Left lung (tissue), 14 donors: ENCODE measurements at places on chromosomes 7 and 10. TPM values are rescaled to one million over a fixed set of nuclear protein-coding genes. Genes with fewer than 3 reads are reported as not detected.

- no peak for DNase-seq
Measured at GRCh38 chr7:22672846-22673680, 53.9 kb upstream of the IL6 start.

- DNase-seq = no peak
Measured at GRCh38 chr7:30403477-30403876, 75.1 kb downstream of the NOD1 start.

DNA sequence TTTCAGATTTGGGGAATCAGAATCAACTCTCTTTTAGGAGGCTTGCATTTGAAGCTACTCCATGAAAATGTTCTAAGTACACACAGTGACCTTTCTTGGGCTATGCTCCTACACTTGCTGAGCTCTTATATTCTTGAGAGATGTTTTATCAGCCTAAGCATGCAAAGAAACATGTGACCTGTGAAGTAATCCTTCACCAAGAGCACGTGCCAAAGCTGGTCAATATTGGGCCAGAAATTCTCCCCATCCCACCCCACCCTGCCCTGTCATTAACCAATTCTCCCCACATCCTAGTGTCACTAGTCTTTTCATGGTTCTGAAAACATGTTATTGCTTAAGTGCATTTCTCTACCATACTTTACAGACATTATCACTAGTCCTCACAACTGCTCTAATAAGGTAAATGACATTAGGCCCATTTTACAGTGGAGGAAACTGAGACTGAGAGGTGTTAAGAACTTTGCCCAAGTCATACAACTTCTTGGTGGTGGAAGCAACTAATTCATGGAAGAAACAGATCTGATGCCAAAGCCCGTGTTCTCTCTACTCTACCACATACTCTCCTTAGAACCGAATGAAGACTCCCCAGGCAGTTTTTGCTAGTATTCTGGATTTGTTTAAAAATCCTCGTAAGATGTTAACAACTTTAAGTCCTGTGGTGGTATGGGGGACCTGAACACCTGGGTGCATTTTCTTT lies 200.6 kb downstream of the PTEN start:
- no peak for DNase-seq

DNA sequence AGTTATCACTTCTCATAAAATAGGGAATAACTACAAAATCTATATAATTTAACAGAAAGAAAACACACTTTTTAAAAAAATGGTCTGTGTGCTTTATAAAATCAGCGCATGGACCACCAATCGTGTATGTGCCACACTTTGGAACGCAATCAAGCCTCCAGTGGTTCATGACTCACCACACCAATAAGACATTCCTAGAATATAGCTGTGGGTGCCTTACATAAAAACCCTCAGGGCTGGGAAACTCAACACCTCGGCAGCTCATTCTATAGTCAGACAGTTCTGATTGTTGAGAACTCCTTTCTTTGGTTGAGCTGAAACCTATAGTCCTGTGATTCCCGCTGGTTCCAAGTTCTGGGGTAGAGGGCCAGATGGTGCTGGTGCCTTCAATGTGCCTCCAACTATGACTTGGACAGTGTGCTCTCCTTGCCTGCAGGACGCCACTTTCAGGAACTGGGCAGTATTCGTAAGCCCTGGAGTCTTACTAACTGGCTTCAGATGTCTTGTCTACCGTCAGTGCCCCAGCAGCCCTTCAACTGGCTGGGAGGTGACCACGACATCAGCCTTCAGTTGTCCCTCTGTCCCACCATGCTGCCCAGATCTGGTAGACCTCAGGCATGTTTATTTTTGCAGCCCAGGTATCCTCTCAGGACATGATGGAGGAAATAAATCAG lies 135.7 kb upstream of the GDF10 start:
- DNase-seq = no peak

GRCh38 chr10:3898821-3899220 lies 113.8 kb upstream of the KLF6 start:
- DNase-seq = no peak

- no peak for DNase-seq
Measured at GRCh38 chr7:155643804-155644177, 670 bp upstream of the RBM33 start.

GRCh38 chr7:159209429-159209828 lies 64.8 kb upstream of the VIPR2 start:
- no peak for DNase-seq

- DNase-seq = peak; percentile 42
Measured at GRCh38 chr10:688312-689120, 952 bp downstream of the DIP2C start.

- no peak for DNase-seq
Measured at GRCh38 chr10:97740613-97741012, 3.7 kb downstream of the ZFYVE27 start.

GRCh38 chr10:63229161-63229560 lies 96.0 kb downstream of the NRBF2 start:
- peak; percentile 37 for DNase-seq

DNA sequence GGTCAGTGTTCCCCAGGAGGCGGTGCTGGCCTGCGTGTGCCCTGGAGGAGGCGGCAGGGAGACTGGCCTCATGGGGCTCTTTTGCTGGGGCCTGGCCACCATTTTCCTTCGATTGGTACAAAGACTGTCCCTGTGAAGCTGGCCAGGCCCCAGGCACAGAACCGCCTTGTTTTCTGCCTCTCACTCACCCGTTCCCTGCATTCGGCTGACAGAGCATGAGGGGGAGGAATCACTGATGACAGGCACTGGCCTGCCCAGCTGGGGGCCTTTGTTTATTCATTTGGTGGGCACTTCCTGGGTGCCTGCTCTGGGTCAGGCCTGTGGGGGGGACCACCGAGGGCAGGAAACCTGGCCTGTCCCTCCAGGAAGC lies 139.2 kb downstream of the FAM53B start:
- no peak for DNase-seq

DNA sequence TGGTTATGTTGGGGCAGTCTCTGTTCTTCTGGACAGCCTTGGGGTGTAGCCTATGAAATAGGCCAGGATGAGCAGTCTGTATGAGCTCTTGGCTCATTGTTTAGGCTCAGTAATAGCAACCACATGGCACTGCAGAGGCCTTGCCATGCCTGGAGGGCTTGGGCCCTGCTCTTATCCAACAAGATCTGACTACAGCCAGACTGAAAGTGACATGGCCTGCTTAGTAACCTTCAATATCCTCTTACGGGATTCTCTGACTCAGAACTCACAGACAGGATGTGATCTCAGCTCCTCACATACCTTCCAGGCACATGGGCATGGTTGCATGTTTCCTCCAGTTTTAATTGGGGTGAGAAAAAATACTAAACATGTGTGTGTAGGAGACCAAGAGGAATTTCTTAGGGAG lies 289.3 kb downstream of the PTEN start:
- DNase-seq = no peak

DNA sequence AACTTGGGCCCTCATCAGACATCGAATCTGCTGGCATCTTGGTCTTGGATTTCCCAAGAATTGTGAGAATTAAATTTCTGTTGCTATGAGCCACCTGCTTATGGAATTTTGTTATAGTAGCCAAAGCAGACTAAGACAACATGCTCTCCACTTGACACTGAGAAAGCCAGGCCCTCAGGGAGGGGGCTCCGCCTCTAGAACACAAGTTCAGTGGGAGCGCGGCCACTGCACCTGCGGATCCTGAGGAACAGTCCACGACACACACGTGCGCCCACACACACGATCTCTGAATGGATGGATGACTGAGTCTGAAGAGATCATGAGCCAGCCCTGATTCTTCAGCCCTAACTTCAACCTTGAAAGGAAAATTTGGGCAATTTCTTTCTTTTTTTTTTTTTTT lies 73.7 kb downstream of the CTBP2 start:
- DNase-seq = no peak

DNA sequence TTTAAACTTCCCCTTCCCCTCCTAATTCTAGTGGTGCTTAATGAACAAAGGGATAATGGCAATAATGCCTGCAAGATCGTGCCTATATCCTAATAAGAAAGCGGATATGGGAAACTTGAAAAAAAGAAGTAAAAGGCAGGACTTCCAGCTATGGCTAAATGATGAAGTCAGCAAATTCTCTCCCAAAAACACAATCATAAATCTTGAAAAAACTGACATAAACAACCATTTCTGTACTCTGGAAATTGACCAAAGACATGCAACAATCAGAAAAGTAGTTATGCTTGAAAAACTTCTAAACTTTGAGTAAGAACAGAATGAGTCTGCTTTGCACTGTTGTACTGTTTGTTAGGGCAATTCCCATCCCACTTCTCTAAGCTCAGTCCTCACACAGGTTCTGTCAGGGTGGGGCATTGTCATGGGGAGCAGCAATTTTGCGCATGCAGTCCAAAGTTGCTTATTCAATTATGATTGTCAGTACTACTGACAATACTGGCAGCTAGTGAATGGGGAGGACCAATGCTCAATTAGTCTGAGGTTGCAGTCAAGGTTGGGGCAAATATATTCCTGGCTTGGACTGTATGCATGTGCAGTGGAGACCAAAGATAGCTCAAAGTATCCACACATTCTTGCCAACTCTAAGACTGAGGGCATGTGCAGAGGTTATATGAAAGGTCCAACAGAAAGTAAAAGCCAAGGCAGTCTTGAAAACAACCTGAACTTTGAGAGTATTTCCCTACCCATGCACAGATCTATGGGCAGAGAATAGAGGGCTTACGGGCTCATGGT lies 34.1 kb upstream of the ARHGAP22 start:
- DNase-seq = no peak

GRCh38 chr7:119175911-119176627 lies 951.6 kb downstream of the ANKRD7 start:
- DNase-seq = no peak

GRCh38 chr10:70374775-70375614 lies 7.4 kb downstream of the LRRC20 start:
- no peak for DNase-seq

DNA sequence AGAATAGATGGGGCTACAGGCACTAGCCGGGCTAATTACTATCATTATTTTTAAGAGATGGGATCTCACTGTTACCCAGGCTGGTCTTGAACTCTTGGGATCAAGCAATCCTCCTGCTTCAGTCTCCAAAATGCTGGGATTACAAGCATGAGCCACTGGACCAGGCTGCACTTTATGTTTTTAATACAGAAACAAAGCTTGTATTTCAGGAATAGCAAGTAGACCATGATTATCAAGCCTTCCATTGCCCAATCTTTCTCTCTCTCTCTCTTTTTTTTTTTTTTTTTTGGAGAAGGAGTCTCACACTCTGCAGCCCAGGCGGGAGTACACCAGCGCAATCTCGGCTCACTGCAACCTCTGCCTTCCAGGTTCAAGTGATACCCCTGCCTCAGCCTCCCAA lies 75.4 kb downstream of the MDH2 start:
- no peak for DNase-seq

DNA sequence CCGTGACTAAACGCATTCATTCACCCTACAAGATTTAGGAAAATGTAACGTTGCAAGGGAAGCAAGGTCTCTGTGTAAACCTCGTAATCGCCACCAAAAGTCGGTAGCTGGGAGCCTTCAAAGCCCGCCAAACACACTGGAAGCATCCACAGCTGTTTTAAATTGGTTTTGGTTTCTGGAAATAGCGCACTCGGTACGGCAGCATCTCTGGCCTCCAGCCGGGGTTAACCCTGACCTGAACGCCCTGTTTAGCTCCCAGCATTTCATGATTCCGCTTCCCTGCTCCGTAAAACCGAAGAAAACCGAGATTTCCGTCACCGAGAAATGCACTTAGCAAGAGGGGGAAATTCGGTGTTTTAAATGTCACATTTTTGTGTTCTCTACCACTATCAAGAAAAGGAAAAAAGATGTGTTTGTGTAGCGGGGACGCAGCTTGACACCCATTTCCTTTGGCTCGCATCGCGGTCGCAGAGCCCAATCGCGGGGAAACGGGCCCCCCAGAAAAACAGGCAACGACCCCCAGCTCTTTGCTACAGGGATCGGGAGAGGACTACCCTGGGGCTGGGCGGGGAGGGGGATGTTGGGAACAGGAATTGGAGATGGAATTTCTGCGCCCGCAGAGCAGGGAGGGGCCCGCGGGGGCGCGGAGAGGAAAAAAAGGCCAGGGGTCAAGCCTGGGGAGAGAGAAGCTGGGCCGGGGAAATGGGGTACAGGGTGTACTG lies 646 bp downstream of the SGCE start:
- DNase-seq = peak; percentile 49

- no peak for DNase-seq
Measured at GRCh38 chr7:35605760-35606159, 89.2 kb downstream of the HERPUD2 start.

- no peak for DNase-seq
Measured at GRCh38 chr10:110174201-110174600, 33.2 kb upstream of the MXI1 start.

DNA sequence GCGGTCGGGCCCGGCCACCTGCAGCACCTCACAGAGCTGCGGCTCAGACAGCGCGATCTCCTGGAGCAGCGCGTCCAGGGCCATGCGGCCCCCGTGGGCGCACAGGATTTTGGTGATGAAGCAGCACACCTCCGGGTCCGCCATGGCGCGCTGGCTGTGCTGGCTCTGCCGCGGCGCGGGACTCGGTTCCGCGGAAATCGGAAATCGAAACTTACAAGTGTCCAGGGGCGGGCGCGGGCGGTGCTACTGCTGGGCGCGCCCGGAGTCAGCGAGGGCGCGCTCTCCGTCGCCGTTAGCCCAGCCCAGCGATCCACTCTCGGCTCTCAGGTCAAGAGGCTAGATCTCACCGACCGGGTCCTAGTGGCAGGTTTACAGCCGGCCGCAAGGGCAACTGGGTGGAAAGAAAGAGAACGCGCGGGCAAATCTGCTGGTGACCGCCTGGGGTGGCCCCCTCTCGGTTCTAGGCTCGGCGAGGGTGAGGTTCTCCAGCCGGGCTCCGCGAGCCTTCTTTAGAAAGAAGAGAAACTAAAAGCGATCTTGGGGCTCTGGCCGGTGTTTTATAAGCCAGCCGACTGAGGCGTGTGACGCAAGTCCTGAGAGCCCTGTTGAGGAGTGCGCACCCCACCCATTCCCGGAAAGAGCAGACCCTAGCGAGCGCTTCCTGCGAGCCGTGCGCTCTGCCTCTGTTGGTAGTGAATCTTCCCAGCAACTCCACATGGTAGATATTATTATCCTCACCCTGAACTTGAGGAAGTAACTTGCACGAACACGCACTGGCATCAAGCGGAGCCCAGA lies at the start of gene ZC3HAV1:
TSS of gene ZC3HAV1 (minus strand) at position 533 of the 795 bp plus-strand sequence. CDS start at position 144, 389 bp downstream.
- peak; percentile 92 for DNase-seq

- DNase-seq = no peak
Measured at GRCh38 chr7:70915067-70915466, 216.9 kb upstream of the GALNT17 start.

Gene NAT16
- 0.11 TPM for polyA plus RNA-seq

Gene RBP4
- polyA plus RNA-seq = 0.58 TPM

Gene TMEM140
- 17.7 TPM for polyA plus RNA-seq

Gene BET1
- 49.4 TPM for polyA plus RNA-seq

Gene BZW2
- 80.0 TPM for polyA plus RNA-seq

Gene TMEM196
- polyA plus RNA-seq = 0.09 TPM

Gene CYP2C19
- not detected for polyA plus RNA-seq

Gene CRHR2
- 0.41 TPM for polyA plus RNA-seq
